ENCODE measurements at places on chromosomes 5 and 9.

- no peak for DNase-seq
Measured at GRCh38 chr5:52523701-52524100, 264.0 kb upstream of the ITGA1 start.

- no peak for DNase-seq
Measured at GRCh38 chr5:110058175-110058574, 368.4 kb downstream of the MAN2A1 start.

DNA sequence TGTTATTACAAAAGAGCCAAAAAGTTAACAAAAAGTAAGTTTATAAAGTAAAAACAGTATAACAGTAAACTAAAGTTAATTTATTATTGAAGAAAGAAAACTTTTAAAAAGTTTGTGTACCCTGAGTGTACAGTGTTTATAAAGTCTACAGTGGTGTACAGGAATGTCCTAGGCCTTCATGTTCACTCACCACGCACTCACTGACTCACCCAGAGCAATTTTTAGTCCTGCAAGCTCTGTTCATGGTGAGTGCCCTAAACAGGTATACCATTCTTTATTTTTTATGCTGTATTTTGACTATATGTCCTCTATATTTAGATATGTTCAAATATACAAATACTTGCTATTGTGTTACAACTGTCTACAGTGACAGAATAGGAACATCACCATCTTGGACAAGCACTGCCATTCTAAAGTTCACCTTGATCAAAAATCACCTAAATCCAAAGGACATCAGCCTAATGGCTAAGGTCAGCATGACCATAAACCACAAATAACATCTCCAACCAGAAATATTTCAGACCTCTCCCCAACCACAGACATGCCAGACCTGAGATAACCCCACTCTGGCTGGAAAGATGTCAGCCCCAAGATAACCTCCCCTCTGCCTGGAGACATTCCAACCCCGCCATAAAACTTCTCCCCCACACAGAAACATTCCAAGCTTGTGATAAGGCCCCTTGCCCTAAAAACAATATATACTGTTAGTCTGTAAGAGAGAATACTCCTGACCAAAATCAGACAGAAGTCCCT, 56.1 kb downstream of the AGXT2 start:
- DNase-seq = no peak

- DNase-seq = no peak
Measured at GRCh38 chr5:168104350-168104749, 187.1 kb upstream of the WWC1 start.

DNA sequence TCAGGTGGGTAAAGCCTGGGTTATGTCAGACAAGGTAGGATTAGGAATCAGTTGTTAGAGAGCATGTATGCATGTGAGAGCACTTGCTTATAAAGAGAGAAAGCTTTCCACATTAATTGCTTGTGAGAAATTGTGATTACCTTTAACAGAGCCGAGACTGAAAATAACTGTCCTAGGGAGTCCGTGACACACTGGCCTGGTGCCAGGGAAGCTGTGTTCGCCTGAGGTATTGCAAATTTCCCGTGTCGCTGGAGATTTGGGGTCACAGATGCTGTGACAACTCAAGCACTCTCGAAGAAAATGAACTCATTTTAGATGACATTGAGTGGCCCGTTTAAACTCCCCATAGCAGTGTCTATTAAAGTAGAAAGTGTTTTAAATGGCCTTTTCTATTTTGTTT, 9.6 kb downstream of the SLC1A1 start:
- no peak for DNase-seq

Data from GM20000 (cell line).